ENCODE measurements at places on chromosomes 11 and 22. TPM values are rescaled to one million over a fixed set of nuclear protein-coding genes. Genes with fewer than 3 reads are reported as not detected.

GRCh38 chr11:2748061-2748813 is 48.4 kb upstream of the KCNQ1OT1 start:
- no peak for DNase-seq

- DNase-seq, result no peak
Measured at GRCh38 chr11:73862986-73863385, 13.7 kb downstream of the COA4 start.

- DNase-seq, result no peak
Measured at GRCh38 chr11:71999798-72000197, 1.1 kb downstream of the IL18BP start.

- DNase-seq, result peak; percentile 96
Measured at GRCh38 chr11:125164422-125165110, at the start of gene PKNOX2. TSS of gene PKNOX2 (plus strand) at chr11:125164751. CDS start at chr11:125351306, 186,555 bp downstream.

SCGB1A1 gene
- not detected for total RNA-seq

PRR5L gene
- total RNA-seq, result 5.3 TPM

DNA sequence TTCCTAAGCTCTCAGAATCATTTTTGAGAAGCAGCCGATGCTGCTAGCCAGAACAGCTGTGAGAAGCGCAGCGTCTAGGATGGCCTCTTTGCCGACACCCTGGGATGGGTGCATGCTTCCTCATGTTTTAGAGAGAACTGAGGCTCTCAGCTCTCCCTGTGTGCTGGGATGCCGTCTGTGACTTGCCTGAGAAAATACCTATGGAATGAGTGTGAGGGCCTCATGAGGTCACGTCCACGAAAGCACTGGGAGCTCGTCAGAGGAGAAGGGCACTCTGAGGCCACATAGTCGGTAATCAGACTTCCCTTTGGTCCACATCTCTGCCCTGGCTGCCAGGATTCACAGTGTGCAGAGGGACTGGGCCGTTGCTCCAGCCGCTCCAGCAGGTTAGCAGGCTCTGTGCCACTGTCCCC is 54.7 kb downstream of the MICAL3 start:
- no peak for DNase-seq

- DNase-seq, result no peak
Measured at GRCh38 chr11:78208257-78209165, 19.8 kb downstream of the USP35 start.

- no peak for DNase-seq
Measured at GRCh38 chr11:126451211-126451802, 95.8 kb downstream of the ST3GAL4 start.

TPBGL gene
- total RNA-seq, result not detected

CTSW gene
- total RNA-seq, result not detected

Data from endodermal cell (in vitro differentiated cells).